ENCODE measurements at places on chromosomes 4 and X.

DNA sequence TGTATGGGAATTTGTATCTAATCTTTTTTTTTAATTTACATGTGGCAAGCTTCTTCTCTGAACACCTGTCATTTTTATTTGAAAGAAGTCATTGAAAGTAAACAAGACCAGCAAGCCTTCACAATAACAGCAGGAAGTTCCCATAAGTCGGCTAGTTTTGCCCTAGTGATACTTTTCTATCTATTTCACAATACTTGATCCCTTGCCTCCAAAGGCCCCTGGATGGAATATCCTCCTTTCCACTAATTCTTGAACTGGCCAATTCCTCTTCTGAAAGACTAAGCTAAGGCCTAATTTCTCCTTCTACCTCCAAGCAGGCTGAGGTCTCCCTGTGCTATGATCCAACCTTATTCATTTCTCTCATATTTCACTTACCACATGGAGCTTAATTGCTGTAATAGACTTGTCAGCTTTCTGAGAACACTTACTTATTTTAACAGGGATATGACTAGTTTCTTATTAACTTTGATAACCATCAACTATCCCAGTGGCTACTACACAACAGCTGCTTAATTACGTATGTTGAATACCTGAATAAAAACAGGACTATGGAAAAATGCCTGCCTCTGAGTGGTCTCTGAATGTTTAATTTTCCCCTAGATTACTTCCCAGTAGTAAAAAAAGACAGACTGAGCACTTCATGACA, 194.2 kb downstream of the MAD2L1 start:
- DNase-seq = no peak

GRCh38 chr4:172778583-172778982, 390.0 kb upstream of the GALNT7 start:
- no peak for DNase-seq

GRCh38 chr4:78667764-78668163, 108.4 kb upstream of the BMP2K start:
- no peak for DNase-seq

DNA sequence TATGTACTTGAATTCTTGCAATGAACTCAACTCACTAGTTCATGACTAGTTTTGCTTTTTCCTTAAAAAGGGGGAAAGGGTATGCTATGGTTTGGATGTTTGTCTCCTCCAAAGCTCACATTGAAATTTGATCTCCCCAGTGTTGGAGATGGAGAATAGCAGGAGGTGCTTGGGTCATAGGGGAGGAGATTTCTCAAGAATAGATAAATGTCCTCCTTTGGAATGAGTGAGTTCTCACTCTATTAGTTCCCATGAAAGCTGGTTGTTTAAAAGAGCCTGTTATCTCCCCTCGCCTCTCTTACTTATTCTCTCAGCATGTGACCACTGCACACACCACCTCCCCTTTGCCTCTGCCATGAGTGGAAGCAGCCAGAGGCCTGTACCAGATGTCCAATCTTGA, 109.4 kb upstream of the INTU start:
- DNase-seq = no peak

- DNase-seq = no peak
Measured at GRCh38 chr4:14787894-14788293, 214.4 kb upstream of the CPEB2 start.

DNA sequence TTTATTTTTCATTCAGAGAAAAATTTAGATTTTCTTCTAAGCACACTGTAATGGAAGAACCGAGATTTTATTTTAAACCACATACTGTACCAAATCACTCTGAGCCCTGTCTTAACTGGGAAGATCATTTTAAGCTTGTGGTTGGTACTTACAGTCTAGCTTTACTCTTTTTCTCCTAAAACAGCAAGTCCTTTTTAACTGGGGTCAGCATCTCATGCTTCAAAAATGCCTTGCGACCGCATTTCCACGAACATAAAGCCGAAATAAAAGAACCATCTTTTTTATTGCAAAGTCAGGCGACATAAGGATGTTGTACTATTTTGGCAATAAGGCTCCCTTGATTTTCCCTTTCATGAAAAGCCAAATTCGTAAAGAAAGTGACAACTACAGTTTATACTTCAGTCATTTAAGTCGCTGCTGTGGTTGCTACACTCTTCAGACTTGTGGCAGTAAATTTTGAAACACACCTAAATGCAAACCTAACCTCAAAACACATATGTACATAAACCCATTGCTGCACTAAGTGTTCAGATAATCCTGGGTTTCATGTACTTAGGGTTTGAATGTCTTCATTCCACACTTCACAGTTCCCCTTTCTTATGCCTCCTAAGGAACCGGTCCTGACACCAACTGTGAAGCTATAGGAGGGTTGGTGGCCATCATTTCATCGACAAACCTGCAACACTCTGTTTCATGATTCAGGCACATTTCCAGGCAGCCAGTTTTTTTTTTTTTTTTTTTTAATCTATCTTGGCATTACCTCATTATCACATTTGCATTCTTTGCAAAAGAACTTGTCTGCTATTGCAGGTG, 3.0 kb downstream of the STOX2 start:
- no peak for DNase-seq

DNA sequence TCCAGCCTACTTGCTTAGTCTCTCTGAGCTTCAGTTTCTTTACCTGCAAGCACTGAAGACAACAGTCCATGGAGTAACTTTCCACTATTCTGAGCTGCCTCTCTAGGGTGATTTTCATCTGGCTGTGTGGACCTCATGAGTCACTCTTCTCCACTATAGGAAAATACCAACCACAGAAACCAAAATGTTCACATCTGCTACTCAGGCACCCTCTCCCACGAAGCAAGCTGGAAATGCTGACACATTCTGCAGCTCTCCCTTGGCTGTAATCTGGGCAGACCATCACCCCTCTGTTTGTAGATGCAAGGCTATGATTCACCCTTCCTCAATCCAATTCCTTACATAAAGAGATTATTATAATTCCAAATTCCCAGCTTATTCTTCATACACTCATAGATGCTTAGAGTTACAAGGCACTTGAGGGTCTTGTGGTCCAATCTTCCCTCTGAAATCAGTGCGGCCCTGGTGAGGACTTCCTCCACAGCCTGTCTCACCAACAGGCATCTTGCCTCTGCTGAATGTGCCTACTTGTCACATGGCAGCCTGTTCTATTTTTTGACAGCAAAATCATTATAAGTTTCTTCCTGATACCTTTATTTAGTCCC, 97.0 kb upstream of the LNX1 start:
- no peak for DNase-seq

- DNase-seq = no peak
Measured at GRCh38 chrX:38657562-38657961, 96.2 kb downstream of the TSPAN7 start.

- no peak for DNase-seq
Measured at GRCh38 chr4:15425520-15425919, 2.3 kb upstream of the C1QTNF7 start.

DNA sequence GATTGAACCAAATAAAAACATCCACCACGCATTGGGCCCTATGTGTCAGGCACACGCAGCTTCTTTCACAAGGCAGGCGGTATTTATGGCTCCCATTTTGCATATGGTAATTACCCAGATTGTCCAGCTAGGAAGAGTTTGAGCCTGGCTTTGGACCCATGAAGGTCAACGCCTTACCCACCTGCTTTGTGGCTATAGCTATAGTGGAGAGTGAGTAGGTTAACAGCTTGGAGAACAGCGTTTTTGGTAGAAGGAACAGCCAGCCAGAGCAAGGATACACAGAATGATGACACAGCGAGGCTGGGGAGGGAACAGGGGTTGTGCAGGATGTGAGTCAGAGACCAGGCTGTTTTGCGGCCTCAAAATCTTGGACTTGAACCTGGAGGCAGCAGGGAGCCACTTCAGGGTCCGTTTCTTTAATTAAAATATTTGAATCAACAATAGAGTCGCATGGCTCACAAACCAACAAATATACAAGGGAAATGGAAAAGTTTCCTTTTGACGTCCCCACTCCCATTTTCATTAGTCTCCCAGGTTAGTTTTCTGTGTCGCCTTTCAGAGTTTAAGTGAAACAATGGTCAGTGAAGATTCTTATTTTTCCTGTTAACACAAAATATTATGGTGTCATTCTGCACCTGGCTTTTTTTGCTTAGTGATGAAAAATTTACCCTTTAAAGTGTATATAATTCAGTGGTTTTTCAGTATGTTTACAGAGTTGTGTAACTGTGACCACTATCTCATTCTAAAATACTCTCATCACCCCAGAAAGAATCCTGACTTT, 118.2 kb upstream of the STX18 start:
- DNase-seq = no peak

DNA sequence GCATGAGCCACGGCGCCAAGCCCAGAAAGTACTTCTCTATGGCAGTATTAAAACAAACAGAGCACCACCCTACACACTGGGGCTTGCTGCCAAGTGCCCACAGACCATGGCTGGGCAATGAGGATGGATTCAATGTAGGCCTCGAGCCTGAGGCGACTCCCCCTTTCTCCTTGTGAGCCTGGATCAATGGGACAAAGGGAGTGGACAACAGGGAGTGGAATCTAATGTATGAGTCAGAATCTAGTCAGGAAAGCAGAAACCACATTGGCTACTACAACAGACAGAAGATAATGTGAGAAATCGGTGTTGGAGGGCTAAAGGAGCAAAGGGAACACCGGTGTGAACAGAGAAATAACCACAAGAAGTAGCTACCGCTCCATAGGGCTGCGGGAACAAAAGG, 37.7 kb upstream of the OCIAD2 start:
- DNase-seq = no peak

DNA sequence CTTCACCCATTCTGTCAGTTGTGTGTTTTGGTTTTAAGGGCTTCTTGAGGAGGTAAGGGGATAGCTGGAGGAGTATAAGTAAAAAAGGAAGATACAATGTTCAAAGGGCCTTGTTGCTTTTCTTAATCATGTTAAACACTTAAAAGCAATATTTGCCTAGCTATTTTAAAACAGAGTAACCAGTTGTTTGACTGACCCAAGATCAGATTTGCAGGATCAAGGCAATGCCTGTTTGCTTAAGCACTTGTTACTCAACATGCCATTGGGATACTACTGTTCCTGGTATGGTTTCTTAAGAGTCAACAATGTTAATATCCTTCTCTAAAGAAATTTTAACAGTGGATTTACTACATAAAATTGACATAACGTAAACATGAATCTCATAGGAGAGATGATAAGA, 2.6 kb downstream of the DCLK2 start:
- no peak for DNase-seq
